ENCODE measurements at places on chromosomes 6 and 20.

GRCh38 chr6:84103029-84103428 lies 69.5 kb downstream of the MRAP2 start:
- DNase-seq, result no peak

DNA sequence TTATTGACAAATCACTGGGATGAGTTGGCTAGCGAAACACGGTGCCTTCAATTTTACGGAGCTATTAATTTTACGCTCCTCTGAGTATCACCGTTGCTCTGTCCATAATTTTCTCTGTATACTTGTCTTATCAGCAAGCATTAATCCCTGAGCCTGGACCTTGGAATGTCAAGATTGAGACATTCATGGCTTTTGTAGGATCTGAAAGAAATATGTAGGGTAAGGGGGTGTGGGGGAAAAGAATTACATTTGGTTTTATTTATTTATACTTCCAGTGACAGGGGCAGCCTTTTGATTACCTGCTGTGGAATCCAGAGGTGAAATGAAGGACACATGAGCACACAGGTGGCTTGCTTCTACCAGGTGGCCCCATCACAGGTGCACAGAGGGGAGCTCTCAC lies 46.6 kb downstream of the DTD1 start:
- no peak for DNase-seq

GRCh38 chr6:101443315-101443714 lies 49.8 kb downstream of the GRIK2 start:
- no peak for DNase-seq

GRCh38 chr6:44603044-44603686 lies 215.7 kb downstream of the CDC5L start:
- no peak for DNase-seq

- no peak for DNase-seq
Observed at GRCh38 chr6:129481706-129482105, 228.3 kb downstream of the ARHGAP18 start.

GRCh38 chr20:63007646-63008488 lies 1.1 kb upstream of the BHLHE23 start:
- no peak for DNase-seq

- no peak for DNase-seq
Observed at GRCh38 chr6:127464161-127464880, 5.1 kb upstream of the KIAA0408 start.

GRCh38 chr6:27066381-27066780 lies 181.1 kb upstream of the PRSS16 start:
- no peak for DNase-seq

Measured in CD4-positive, alpha-beta T cell treated with Interleukin-2 at 100 ng/mL for 4 hours (primary cell).